Stimulated activated CD4-positive, alpha-beta T cell treated with anti-CD3 and anti-CD28 coated beads, Interleukin-1b, Interleukin-23, amount 100 ng/mL, for 1 hour (primary cell): ENCODE measurements at places on chromosomes 3 and 15.

DNA sequence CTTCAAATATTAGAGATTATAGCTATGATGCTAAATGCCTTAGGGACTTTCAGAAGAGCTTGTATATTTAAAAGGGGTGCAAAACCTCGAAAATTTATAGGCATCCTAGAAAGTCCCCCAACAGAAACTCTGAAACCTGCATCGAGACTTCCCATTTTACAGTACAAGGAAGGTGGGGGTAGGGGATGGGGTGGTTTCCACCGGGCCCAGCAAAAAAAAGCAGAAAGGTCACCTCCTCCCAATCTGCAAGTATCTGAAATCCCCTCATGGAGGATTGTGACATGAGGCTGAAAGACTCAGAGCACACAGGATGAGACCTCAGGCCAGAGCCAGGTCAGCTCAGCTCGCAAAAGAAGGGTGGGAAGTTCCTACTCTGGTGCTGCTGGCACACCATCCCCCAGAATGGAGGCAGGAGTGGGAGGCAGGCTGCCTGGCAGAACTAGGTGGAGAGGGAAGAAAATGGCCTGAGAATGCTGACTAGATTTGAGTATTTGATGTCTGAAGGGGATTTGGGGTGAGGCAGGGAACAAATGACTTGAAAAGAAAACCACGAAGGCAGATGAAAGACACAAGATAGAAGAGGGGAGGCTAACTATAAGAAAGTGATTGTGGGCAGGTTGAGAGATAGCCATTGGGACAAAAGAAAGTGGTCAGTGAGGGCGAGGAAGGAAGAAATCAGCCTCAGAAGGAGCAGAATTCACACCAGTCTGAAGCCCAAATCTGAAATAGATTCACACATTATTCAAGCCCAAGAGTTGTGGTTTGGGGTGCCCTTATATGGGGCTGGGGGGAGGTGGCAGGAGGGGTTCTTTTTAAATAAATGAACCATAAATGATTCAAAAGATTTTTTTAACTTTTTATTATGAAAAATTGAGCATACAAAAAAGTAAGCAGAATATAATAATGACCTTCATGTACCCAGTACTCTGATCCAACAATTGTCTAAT lies 22.5 kb upstream of the TSC22D2 start:
- no peak for DNase-seq

- DNase-seq, result no peak
These were observed 736.9 kb upstream of the CCDC54 start for GRCh38 chr3:106640353-106640752.

DNA sequence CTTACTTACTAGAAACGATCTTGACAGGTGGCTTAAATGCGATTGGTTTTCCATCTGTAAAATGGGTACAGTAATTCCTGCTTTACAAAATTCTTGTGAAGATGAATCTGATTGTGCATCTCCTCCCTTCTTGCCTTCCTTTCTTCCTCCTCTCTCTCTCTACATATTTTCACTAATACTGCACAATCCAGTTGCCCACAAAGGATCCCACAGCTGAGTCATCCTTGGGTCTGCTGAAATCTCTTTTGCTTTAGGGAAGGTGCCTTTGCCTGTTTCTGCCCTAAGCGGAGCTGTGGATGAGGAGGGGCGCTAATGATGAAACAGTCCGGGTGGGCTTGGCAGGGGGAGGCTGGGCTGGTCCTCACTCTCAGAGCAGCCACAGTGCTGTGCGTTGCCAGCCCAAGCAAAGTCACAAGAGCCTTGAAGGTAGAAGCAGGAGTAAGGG lies 46.1 kb downstream of the AMOTL2 start:
- DNase-seq, result no peak

DNA sequence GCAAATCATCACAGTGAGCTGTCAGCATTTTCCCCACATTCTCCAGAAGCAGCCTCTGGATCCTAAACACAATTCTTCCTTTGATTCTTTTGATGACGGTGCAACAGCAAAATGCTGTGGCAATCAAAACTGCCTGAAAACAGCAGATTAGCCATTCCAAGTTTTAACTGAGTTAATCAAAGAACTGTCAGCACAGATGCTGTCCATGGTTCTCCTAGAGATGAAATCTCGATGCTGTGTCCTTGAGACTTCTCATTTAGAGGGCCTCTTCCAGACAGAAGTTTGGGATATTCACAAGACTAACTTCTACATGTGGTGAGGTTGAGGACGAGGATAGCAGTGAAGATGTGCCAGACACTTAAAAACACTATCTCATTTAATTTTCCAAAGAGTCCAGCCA lies 50.4 kb upstream of the GYG1 start:
- DNase-seq, result no peak

- no peak for DNase-seq
These were observed 478.9 kb upstream of the GOLIM4 start for GRCh38 chr3:168574455-168575158.

DNA sequence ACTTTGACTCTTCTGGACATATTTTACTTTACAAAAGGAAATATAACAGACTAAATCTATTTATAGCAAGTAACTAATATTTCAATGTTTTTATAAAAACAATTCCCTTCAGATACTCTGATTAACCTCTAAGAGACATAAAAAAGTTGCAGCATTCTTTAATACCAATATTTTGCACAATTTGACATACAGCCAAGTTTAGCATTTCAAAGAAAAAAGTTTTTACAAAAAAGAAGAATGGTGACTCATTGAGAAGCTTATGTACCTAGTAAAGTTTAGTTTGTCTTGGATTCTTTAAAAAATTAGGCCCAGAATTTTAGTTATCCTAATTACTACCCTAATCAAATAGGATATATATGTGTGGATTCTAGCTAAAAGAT lies 17.6 kb downstream of the DAZL start:
- no peak for DNase-seq
